A549 (cell line): ENCODE measurements at places on chromosomes 2 and 18.

GRCh38 chr2:38065502-38066135 is 10.3 kb downstream of the CYP1B1 start:
- DNase-seq, result no peak

DNA sequence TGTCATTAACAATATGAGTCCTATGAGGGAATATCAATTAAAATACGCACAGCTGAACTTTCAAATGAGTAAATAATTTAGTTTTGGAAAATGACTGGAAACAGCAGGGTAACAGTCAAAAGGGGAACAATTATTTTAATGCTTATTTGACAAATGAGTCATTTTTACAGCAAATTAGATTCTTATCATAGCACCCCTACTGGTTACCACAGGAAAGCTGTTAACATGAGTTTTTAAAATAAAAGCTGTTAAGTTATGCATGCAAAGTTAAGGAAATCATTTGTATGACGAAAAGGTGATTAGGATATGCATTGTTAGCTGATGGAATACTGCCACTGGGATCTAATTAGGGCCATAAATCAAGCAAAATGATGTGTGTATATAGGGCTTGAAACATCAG is 435.1 kb upstream of the MEIS1 start:
- DNase-seq, result no peak

DNA sequence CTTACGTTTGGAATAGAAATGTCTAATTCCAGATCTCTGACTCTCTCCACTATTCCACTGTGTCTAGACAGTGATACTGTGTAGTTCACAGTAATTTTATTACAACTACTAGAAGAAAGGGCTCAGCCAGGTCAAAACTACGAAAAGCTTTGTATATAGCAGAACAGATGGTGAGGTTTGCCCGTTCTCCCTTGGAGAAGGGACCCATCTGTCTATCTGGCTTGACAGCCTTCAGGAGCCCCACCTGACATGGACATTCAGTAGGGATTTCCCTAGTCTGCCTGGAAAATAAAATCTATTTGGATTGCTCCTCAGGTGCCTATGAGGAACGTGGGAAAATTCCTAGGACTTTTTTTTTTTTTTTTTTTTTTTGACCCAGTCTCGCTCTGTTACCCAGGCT is 435.4 kb downstream of the NRXN1 start:
- no peak for DNase-seq

DNA sequence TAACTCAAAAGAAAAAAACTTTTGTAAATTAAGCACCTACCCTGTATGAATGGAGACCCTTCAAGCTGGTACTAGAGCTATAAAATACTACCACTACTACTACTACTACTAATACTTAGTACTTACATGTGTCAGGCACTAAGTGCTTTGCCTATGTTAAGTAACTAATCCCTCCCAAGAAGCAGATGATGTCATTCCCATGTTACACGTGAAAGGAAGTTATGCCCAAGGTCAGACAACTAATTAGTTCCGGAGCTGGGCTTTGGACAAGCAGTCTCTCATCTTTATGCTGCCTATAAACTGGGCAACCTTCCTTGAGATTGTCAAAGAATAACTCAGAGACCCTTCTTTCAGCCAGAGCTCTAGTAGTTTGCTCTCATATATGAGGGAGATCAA is 13.9 kb upstream of the ATP6V1B1 start:
- DNase-seq, result no peak

DNA sequence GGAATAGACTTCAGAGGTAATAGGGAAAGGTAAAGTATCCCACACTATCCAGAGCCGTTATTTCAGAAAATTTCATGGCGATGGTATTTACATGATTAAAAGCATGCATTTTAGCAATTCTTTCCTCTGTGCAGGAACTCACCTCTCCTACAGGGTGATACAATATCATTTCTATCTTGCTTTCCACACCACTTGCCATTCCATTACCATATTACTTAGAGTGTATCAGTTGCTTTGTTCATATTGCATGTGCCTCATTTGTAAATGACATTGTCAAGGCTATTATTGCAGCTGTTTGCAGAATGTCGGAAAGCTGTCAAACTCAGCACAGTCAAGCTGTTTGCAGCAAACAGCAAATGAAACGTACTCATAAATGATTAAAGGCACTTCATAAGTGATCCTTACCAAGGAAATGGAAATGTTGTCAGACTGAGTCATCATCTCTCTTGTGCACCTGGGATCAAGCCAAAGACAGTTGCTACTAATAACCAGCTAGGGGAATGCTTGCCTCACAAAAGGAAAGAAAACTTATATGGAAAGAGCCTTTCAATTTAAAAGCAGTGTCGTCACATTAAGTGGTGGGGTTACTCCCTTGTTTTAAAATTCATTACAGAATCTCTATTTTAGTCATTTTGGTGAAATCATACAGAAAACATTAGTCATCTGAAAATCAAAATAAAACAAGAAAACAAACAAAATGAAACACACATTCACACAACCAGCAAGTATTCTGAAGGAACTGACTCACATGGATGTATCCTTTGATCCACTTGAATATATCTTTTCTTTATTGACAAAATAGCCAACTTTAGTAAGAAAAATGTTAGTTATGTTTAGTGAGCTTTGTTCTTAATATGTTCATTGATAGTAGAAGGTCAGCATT is 1064.1 kb upstream of the CNTNAP5 start:
- peak; percentile 4 for DNase-seq
